ENCODE measurements at places on chromosomes 6 and 20.

- no peak for DNase-seq
Observed at GRCh38 chr20:17671011-17671410, 11.0 kb downstream of the RRBP1 start.

GRCh38 chr6:142008016-142008735, 124.5 kb upstream of the GJE1 start:
- no peak for DNase-seq

DNA sequence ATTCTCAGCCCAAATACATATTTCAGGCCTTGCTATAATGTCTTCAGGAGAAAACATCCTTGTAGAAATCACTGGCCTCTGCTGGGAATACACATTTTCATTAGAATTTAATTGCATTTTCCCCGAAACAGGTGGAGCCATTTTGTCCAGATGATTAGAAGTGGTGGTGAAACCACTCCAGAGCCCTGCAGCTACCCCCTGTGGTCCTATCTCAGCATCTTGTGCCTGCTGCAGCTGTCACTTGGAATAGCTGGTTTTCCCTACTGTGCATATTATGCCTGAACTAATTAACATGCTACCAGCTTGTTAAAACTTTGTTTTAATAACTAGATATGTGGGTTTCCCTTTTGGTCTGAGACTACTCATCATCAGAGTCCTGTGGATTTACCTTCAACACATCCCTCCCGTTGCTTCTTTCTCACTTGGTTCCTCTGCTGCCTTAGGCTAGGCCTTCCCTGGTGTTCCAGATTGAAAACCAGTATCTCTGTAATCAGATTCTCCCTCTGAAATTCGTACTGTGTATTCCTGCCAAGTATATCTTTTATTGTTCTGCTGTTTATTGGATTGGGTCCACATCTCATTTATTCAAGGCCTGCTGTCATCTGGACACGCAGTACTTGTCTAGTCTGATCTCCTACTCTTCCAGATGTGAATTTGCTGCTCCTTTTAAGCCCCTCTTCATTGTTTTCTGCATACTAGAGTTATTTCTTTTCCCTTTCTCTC, 15.2 kb downstream of the DNAH8 start:
- DNase-seq: no peak

- no peak for DNase-seq
Observed at GRCh38 chr6:8828376-8828775, 393.0 kb upstream of the SLC35B3 start.

DNA sequence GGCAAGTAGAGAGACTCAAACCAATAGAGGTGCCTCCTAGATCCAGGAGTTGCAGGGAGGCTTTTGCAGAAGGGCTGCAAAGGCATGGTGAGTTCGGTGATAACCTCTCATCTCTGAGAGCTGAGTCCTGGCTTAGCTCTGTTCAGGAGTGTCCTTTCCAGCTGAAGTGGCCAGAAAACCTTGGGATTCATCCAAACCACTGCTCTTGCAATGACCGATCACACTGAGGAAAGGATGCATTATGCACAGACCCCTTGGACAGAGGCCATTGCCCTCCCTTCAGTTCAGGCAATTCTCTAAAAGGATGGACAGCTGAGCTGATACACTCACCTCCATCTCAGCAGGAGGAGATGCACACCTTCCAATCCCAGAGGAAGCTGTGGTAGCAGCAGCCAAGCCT, 158.8 kb upstream of the ENPP5 start:
- no peak for DNase-seq

DNA sequence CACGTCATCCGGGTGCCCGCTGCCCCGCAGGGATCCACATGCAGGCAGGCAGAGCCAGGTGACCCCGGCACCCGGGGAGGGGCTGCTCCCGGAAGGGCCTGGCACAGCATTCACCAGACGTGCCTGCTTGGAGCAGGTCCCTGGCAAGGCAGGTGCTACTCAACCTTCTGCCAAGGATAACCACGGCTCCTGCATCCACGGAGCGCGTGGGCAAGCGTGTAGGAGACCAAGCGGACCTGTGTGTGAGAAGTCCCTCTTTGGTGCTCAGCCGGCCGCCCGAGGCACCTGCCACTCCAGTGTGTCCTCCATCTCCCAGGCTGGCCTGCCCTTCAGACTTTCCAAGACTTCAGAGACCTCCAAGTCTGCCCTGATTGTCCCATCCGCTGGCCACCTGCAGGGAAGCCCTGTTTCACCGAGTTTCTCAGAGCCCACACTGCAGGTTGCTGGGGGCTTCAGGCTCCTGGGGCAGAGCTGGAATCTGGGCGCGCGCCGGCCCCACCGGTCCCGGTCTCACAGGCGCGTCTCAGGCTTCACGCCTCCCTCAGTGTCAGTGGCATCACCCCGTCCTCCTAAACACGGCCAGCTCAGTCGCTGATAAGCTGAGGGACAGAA, 124.3 kb downstream of the DLL1 start:
- DNase-seq: no peak

DNA sequence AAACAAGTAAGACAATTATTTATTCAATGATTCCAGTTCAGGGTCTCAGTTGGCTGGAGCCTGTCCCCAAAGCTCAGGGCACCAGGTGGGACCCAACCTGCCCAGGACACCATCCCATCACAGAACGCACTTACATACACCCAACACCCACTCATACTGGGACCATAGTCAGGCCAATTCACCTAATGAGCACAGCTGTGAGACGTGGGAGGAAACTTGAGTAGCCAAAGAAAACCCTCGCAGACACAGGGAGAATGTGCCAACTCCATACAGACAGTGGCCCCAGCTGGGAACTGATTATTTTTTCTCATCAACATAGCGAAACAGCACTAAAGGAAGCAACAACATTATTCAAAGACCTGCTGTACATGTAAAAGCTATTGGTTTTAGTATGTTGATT, 58.6 kb upstream of the DOK5 start:
- no peak for DNase-seq

DNA sequence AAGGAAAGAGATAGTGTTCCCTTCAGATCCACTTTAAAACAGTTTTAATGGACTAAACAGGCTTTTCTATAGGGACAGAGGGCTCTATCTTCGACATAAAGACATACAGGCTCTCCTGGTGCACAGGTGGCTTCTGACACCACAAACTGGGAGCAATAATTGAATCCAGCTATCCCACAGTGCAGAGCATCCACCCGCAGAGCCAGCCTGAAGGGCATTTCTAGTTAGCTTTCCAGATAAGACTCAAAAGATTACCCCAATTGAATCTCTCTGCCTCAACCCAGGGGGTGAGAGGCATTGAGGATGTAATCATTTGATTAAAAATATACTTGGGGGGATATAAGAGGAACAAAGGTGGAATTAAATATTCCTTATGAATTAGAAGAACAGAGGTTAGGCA, 64.8 kb upstream of the BEND3 start:
- no peak for DNase-seq

DNA sequence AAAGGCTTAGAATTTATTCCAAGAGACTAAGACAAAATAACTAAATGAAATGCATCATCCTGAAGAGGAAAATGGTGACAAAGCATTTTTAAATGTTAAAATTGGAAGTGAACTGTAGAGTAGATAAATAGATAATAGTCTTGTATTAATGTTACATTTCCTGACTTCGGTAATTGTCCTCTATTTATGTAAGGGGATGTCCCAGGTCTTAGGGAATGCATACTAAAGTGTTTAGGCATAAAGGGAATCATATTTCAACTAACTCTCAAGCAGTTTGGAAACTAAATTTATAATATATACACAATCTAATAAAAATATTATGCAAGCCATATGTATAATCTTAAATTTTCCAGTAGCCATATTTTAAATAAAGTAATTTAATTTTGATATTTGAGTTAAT, 159.3 kb downstream of the WDR27 start:
- DNase-seq: no peak

DNA sequence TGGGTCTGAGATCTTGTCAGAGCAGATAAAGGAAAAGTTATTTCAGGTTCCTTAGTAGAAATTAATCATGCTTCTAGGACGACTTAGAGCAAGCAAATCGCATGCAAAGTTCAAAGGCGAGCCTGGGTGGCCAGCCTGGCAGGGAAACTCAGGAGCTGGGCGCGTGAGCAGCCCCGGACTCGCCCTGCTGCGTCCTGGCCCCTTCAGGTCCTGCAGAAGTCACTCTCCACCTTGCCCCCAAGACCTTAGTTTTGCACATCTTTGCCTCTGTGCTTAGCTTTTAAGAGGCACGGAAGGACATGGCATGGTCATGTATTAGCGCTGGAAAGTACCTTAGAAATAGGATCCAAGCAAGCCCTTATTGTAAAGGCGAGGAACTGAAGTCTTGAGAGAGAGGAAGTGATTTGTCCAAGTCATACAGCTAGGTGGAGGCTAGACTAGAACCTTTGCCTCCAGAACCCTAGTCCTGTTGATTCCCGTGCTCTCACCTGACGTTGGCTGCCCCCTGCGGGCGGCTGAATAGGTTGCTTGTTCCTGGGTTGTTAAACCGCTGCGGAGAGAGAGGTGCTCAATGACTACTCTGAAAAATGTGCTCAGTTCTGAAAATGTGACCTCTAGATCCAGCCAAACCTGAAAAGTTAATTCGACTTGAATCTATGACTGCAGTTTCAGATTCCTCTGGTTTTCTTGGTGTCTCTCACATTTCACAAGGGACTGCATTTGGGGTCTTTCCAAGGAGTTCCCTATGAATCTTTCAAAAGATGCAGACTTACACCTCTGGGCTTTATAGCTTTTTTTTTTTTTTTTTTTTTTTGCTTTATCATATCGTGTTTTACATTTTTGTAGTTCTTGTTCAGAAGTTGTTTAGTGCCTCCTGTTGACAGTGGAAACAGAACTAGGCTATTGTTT, 2.7 kb downstream of the MYB start:
- no peak for DNase-seq

- DNase-seq: no peak
Observed at GRCh38 chr6:24818346-24818745, 19.6 kb upstream of the ARMH2 start.

DNA sequence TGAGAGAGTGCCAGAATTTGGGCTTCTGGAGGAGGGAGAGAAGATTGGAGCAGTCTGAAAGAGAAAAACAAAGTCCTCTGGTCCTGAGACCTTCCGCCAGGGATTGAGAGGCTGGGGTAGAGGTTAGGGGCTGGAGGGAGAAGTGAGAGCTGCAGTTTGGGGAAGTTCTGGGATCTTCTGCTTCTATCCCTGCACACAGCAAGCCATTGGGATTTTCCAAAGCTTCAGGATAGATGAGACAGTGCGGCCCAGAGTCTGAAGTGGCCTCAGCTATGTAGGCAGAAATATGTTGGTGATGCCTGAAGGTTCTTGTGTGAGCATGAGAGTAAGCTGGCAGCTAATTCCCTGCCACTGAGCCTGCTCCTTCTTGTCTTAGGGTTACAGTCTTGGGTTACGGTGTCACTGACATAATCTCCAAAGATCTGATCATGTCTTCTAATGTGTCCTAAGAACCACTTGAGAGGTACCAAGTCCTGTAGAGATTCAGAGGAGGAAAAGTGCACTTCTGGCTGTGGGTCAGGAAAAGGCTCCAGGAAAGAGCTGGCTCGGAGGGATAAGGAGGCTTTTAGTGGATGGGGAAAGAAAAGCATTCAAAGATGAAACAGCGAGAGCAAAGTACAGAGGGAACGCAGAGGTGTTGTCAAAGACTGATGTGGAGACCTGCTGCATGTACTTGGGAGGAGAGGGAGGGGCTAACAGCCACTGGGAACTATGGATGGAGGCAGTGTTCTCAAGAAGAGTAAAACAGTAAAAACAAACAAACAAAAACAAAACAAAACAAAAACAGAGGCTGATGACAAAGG, 131.1 kb upstream of the MYLIP start:
- no peak for DNase-seq

DNA sequence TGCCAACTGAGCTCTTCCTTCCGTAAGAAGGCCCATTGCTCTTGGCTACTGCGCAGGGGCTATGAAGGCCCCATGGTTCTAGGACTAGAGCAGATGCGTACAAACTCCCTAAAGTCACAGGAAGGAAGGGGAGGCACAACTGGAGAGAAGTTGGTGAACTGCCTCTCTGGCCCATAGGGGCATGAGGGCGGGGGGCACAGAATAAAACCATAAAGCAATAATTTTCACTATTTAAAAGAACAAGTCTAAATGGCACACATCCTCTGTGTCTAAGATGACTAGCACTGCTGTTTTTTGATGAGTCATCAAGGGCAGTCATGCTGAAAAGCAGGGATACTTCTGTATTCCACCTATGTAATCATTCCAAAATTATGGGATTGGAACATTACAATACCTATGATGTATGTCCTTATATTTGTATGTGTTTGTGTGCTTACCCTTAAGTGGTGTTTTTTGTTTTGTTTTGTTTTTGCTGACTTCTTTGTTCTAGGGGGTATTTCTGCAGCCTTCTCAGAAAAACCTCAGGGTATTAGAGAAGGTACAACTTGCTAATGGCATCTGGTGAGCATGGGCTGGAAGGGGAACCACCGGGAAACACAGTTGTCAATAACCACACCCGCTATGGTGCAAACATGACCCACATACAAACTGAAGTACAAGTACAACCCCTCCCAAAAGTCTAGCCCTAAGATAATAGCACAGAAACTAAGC, 36.9 kb downstream of the B4GALT5 start:
- no peak for DNase-seq

GRCh38 chr6:26420688-26421171, 18.7 kb downstream of the BTN3A1 start:
- no peak for DNase-seq

All from esophagus muscularis mucosa (tissue), 4 donors.